Astrocyte of the cerebellum (primary cell): ENCODE measurements at places on chromosomes 3 and 15.

DNA sequence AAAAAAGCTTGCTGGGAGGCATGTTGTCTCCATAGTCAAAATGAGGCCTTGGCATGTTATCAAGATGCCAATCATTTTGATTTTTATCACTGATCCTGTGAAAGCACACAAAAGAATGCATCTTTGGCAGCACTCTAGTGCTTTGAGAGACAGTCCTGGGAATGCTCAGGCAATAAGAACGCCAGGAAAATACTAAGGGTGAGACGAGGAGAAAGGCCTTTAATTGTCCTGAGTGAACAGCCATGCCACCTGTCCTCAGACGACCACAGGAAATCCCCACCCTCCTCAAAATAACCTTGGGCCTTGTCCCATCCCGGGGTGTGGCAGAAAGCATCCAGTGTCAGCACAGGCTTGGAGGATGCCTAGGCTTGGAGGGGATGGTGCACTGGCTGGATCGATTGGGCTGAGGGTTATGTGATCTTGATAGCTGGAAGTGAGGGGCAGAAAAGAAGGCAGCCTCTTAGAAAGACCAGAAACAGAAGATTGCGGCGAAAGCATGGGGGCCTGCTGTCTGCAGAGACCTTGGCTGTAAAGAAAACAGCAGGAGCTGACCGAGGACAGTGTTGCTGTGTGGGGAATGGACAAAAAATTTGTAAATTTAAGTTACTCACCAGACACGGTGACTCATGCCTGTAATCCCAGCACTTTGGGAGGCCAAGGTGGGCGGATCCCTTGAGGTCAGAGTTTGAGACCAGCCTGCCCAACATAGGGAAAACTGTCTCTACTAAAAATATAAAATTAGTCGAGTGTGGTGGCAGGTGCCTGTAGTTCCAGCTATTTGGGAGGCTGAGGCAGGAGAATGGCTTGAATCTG is 7.3 kb downstream of the TMEM158 start:
- no peak for DNase-seq

- DNase-seq = no peak
Measured at GRCh38 chr3:185353823-185354614, 8.9 kb upstream of the MAP3K13 start.

GRCh38 chr3:170038434-170039110 is 777 bp downstream of the GPR160 start:
- no peak for DNase-seq

DNA sequence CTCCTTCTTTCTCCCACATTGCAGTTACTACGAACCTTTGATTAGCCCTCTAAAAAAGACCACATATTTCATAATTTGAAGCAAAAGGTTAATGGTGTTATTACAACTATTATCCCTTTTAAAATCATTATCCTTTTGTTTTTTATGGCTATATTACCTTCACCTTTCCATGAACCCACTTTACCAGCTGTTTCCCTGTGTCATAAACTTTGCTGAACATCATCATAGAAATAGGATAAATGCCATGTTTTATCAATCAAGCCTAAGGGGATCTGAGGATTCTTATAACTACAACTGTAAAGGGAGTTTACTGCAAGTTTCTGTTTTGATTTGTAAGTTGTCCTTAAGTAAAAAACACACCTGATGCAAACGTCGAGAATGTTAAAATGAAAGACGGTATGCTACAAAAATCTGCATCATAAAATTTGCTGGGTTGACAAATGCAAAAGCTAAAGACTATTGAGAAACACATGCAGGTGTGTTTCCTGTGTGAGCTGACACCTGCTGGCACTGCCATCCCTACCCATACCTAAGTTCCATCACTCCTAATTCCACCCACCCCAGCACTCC is 39.1 kb upstream of the ARRDC4 start:
- DNase-seq = no peak

GRCh38 chr3:45178183-45179023 is 32.2 kb upstream of the CDCP1 start:
- DNase-seq = peak; percentile 79

GRCh38 chr3:57143886-57144459 is 21.2 kb downstream of the IL17RD start:
- DNase-seq = no peak
